ENCODE measurements at places on chromosomes 5 and 9.

GRCh38 chr5:148995791-148996190 is 67.1 kb downstream of the SH3TC2 start:
- no peak for DNase-seq

- no peak for DNase-seq
Observed at GRCh38 chr5:154943527-154943926, 2.7 kb downstream of the MRPL22 start.

DNA sequence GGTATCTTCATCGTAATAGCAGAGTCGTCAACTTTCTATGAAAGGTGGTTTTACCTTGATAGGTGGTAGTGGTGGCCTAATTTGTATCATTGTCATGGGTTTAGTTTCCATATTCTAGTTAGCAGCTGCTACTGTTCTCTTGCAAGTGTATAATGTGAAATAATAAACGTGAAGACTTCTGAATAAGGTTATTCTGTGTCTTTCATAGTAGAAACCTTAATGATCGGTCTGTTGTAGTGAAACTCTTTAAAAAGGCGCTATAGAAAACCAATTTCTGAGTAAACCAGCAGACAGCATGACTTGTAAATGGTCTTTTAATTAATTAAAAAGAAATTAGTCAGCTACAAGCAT is 1.6 kb downstream of the SET start:
- no peak for DNase-seq

GRCh38 chr5:126514558-126515141 is 80.4 kb downstream of the ALDH7A1 start:
- DNase-seq, result no peak

DNA sequence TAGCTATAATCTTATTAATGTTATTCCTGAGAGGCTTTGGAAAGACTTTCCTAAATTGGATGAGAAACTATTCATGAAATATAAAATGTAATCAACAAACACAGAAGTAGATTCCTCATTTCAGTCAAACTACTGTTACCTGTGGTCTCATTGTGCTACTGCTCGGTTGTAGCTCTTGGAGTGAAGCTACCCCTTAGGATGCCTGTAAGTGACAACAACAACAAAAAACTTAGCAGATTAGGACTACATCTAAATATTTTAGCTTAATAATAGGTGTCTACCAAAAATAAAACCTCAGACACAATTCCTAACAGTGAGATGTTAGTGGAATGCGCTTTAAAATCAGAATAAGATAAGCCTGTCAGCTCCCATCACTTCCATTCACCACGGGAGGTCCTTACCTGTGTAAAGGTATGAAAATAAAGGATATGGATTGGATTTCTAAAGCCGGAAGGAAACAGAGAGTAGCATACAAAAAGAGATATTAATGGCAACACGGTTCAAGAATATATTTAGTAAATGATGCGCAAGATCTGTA is 369.2 kb downstream of the OSTF1 start:
- no peak for DNase-seq

GRCh38 chr5:41252036-41252435 is 38.7 kb upstream of the C6 start:
- no peak for DNase-seq

DNA sequence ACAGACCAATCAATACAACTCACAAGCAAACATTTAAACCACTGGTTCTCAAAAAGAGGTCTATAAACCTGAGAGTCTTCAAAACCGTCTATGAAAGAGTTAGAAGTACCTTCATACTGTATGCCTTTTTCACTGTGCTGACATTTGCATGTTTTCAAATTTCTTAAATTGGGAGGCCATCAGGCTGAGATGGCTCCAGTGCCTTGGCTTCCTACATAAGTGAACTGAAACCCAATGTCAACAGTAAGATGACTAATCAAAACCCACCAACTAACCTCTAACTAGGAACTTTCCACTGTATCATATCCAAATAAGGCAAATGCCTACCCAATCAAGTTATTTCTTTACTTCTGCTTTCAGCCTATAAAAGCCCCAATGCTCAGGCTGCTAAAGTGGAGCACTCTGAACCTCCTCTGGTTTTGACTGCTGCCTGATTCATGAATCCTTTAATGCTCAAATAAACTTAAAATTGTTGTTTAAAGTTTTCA is 35.1 kb downstream of the FAM13B start:
- no peak for DNase-seq

- no peak for DNase-seq
Observed at GRCh38 chr9:111945216-111945615, 48.6 kb downstream of the UGCG start.

DNA sequence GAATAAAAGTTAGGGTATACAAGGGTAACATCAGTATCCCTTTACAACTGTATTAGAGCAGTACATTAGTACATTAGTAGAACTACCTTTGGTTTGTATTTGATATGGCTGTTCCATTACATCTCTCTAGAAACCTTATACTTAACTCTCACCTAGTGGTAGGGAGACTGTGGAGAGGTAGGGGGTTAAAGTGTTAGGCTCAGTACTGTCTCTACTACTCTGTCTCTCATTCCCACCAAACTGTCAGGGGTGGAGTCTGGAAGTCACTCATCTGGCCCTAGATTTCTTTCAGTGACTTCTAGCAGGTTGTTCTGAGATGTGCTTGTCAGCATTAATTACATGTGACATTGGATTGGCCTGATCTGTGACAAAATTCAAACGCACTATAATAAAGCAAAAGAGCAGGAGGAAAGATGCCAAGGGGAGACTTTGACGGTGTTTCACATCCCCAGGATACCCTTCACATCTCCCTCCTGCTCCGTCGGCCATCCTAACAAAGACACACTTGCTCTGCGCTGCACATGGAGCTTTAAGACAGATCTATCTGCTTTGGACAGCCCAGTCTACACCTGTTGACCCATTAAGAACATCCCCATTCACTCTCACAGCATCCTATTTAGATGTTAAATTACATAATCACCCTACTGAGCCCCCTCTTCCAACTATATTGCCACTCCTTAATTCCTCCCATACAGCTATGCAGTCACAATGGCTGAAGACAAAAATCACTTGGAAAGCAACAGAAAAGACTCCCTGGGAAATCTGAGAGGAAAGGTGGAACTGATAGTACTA is 1043.0 kb upstream of the DMAC1 start:
- DNase-seq, result no peak

GRCh38 chr5:142692321-142692894 is 6.5 kb upstream of the FGF1 start:
- DNase-seq, result no peak

GRCh38 chr5:144336191-144336961 is 165.7 kb downstream of the KCTD16 start:
- DNase-seq, result no peak

DNA sequence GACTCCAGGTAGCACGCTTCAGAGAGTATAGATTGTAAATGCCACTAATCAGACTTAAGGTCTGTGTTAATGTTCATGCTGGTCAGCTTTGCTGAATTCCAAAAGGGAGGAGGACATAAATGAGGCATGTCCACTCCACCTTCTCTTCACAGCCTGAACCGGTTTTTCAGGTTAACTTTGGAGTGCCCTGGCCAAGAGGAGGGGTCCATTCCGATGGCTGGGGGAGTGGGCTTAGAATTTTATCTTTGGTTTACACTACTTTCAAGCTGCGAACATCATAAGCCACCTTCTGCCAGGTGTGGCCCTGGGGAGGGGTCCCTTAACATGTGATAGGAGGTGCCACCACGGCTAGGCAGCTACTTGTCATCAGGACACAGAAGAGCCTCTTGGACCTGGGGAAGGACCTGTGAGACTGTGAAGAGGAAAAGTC is 24.2 kb downstream of the ABO start:
- no peak for DNase-seq

DNA sequence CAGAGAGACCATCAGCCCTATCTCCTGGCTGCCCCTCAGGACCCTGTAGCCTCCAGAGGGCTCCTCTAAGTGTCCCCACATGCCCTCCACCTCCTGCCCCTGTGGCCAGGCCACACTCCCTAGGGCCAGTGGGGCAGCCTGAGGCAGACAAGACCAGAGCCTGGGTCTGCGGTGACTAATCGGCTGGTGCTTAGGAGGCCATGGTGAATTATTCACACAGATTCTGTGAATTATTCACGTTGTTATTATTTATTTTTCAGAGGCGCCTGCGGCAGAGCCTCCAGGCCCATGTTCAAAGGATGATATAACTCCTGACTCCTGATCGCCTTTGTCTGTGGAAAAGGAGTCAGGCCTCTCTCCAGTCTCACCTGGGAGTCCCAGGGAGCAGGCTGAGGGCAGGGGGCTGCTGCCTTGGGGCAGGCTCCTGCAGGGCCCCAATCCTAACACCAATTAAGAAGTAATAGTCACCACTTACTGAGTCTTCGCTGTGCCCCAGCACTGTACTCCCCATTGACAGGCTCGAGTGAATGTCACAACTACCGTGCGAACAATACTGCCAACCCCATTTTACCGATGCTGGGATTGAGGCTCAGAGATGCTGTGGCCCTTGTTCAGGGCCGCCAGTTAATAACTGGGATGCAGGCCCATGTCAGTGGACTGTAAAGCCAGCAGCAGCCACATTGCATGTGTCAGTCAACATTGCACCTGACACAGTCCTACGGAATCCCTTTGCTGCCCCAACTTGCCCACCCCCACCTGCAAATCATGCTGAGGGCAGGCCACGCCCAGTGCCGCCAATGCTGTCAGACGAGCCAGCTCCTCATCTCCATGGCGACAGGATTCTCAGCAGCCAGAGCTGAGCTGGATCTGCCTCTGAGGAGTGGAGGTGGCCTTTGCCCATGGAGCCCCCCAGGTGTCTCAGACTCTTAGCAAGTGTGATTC is 94.9 kb downstream of the PCDH1 start:
- DNase-seq, result peak; percentile 70

DNA sequence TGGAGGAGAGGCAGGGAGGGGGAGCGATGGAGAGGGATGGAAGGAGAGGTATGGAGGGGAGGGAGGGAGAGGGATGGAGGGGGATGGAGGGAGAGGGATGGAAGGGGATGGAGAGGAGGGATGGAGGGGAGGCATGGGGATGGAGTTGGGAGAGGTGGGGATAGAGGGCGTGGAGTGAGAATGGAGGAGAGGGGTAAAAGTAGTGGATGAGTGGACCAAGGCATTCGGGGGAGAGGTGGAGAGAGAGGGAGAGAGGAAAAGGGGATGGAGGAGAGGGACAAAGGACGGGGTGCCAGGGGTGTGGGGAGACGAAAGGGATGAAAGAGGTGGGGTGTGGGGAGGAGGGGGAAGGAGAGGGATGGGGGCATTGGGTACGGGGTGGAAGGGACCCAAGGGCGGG is 100.4 kb downstream of the VAV2 start:
- DNase-seq, result no peak

- DNase-seq, result no peak
Observed at GRCh38 chr5:18992264-18992663, 995.7 kb downstream of the CDH18 start.

DNA sequence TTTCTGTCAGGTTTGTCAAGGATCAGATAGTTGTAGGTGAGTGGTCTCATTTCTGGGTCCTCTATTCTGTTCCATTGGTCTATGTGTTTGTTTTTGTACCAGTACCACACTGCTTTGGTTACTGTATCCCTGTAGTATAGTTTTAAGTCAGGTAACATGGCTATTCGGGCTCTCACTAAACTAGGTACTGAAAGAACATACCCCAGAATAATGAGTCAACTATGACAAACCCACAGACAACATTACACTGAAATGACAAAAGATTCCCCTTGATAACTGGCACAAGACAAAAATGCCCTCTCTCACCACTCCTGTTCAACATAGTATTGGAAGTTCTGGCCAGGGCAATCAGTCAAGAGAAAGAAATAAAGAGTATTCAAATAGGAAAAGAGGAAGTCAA is 535.3 kb upstream of the CYLC2 start:
- DNase-seq, result no peak

DNA sequence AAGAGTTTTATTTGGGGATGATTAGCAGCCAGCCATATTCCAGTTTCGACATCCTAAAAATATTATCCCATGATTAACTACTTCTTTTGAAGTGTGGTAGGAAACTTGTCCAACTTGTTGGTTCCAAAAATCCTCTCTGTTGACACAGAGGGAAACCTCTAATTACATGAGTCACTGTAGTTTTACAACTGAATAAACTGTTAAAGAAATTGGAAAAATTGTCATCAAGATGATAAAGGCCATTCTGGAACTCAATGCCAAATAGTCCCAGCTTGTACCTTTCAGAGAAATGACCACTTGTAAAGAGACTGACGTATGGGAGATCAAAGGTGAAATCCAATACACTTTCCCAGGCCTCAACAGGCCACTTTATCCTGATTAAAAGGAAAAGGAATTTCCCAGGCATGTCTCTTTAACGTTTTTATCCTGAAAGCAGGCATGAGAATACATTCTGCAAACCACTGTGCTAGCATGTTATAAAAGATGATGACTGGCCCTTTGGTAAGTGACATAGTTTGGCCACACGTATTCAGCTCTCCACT is 261.6 kb downstream of the GLIS3 start:
- no peak for DNase-seq

DNA sequence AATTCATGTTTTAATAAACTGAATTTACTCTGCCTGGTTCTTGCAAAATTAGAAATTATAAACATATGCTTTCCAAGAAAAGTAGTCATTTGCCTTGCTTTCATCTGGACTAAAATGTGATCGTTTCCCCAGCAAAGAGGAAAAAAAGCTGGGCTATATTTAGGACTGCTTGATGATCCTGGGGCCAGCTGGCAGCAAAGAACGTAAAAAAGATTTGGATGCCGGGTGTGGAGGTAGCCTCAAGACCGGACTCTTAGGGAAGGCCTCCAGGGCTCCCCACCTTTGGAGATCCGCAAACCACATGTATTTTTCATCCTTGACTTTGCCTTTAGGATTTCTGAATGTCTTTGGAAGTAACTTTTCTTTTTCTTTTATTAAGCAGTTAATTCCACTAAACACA is 156.1 kb upstream of the SEMA6A start:
- DNase-seq, result no peak

- DNase-seq, result no peak
Observed at GRCh38 chr5:59828623-59829022, 64.9 kb downstream of the PDE4D start.
